Activated CD8-positive, alpha-beta T cell treated with anti-CD3 and anti-CD28 coated beads, Interleukin-2, amount 10 ng/mL, durations not matched to agents 7 days and 5 days (primary cell): ENCODE measurements at places on chromosomes 2 and 18.

DNA sequence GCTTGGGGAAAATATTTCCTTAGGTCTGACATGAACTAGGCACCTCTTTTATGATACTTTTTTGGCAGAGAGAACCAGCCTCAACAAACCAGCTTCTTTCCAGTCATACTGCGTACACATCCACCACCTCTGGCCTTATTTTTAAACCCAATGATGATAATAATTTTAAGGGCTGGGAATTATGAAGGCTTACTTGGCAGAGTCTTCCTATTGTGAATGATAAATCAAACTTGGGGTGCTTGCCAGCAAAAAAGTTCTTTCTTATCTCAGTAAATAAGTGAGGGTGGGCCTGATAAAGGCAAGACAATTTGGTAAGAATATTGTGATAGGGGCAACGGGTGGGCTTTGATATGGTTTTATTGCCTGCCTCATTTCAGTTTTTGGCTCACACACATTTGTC, 1230.2 kb upstream of the ZEB2 start:
- H3K27ac ChIP-seq = no peak overlapping the region
- no peak overlapping the region for H3K4me3 ChIP-seq
- no peaks in the 10 kb centered on the region for H3K36me3 ChIP-seq
- H3K27me3 ChIP-seq = no peaks in the 10 kb centered on the region

- no peak overlapping the region for H3K4me3 ChIP-seq
- no peak for DNase-seq
- H3K4me1 ChIP-seq = no peaks in the 10 kb centered on the region
- H3K36me3 ChIP-seq = no peaks in the 10 kb centered on the region
- H3K27ac ChIP-seq = no peak overlapping the region
These were observed 57.2 kb downstream of the TACR1 start for GRCh38 chr2:75142081-75142480.

GRCh38 chr2:152246686-152247336, 71.2 kb upstream of the STAM2 start:
- H3K4me1 ChIP-seq = peaks cover 2% of the 10 kb centered on the region
- no peak for DNase-seq
- H3K27me3 ChIP-seq = peaks cover 2% of the 10 kb centered on the region
- no peak overlapping the region for H3K27ac ChIP-seq
- H3K36me3 ChIP-seq = no peaks in the 10 kb centered on the region

DNA sequence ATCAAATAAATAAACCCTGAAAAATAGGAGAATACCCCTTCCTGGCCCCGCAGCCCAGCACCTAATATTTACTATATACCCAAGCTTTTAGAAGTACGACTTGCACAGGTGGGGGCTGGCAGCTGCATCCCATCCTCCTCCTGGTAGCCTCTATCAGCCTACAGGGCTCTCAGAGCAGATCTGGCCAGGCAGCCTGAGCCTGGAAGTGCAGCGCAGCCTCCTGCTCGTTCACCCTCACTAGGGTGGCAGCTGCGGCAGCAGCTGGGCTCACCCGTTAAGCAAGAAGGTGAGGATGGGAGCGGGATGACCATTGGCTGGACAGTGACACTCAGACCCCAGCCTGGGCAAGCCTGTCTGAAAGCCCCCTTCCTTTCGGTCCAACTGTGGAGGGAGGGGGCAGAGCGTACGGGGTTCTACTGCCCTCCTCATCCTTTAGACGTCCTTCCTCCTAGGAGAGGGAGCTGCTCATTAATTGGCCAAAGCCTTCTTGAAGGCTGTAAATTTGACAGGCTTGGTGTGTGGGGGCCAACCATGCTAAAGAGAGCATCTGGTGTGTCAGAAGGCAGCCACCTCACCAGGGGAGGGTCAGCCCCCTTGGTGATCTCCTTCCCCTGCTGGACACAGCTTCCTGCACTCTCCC, 23.3 kb downstream of the MPHOSPH10 start:
- H3K4me1 ChIP-seq = peaks cover 6% of the 10 kb centered on the region
- no peak overlapping the region for H3K4me3 ChIP-seq
- no peak for DNase-seq
- H3K27me3 ChIP-seq = peaks cover 2% of the 10 kb centered on the region
- H3K36me3 ChIP-seq = peaks cover 14% of the 10 kb centered on the region
- H3K27ac ChIP-seq = no peak overlapping the region

GRCh38 chr2:36408198-36408703, 52.7 kb downstream of the CRIM1 start:
- peaks cover 2% of the 10 kb centered on the region for H3K27me3 ChIP-seq
- no peak overlapping the region for H3K4me3 ChIP-seq
- no peaks in the 10 kb centered on the region for H3K4me1 ChIP-seq
- no peak for DNase-seq

GRCh38 chr2:213089438-213089837, 62.0 kb downstream of the IKZF2 start:
- no peak overlapping the region for H3K4me3 ChIP-seq
- H3K27ac ChIP-seq = no peak overlapping the region
- peaks cover 12% of the 10 kb centered on the region for H3K4me1 ChIP-seq
- DNase-seq = no peak
- H3K27me3 ChIP-seq = no peaks in the 10 kb centered on the region

- H3K4me3 ChIP-seq = no peak overlapping the region
- H3K36me3 ChIP-seq = no peaks in the 10 kb centered on the region
- no peak for DNase-seq
- H3K27me3 ChIP-seq = peaks cover 25% of the 10 kb centered on the region
- no peaks in the 10 kb centered on the region for H3K4me1 ChIP-seq
- H3K27ac ChIP-seq = no peak overlapping the region
These were observed 36.6 kb upstream of the DYNC2LI1 start for GRCh38 chr2:43737097-43737854.
